HuH-7.5 (cell line): ENCODE measurements at places on chromosomes 13 and 19.
A peak's percentile ranks its signal among the peaks of the same experiment; 100 is the strongest.

DNA sequence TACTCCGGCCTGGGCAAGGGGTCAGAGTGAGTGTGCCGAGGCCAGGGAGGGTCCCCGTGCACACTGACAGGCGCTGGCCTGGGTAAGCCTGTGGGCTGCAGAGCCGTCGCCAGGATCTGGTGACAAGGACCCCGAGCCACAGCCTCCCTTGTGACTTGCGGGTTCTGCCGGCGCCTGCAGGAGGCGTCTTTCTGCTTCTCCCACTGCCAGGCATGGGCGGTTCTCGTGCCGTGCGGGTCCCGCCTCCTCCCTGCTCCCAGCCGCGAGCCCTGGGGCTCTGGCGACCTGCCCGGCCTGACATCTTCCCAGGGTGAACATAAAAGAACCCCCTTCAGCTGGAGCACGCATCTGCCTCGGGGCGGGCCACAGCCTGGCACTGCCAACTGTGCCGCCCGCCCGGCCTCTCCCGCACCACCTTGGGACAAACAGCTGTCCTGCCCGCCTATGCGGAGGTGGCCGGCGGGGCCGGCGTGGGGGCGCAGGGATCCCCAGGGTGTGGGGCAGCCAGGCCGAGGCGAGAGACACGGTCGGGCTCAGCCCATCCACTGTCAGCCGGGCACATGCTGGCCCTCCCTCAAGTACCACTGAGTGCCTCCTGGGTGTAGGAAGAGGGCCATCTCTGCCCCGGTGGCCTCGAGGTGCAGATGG is 1.5 kb upstream of the HCN2 start:
- peak; percentile 97 for DNase-seq

GRCh38 chr19:7969555-7969939 is 26.1 kb upstream of the TIMM44 start:
- DNase-seq: no peak

DNA sequence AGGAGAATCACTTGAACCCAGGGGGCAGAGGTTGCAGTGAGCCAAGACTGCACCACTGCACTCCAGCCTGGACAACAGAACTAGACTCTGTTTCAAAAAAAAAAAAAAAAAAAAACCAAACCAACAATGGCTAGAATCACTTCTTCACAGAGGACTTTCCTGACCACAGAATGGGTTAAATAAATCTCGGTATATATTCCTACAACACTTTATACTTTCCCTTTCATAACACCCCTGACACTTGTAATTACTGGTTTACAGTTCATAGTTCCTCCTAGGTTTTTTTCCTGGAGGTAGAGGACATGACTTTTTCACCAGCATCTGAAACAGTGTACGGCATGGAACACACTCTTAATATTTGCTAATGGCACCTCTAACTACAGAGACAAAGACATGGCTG is 31.4 kb downstream of the ZDHHC20 start:
- no peak for DNase-seq

DNA sequence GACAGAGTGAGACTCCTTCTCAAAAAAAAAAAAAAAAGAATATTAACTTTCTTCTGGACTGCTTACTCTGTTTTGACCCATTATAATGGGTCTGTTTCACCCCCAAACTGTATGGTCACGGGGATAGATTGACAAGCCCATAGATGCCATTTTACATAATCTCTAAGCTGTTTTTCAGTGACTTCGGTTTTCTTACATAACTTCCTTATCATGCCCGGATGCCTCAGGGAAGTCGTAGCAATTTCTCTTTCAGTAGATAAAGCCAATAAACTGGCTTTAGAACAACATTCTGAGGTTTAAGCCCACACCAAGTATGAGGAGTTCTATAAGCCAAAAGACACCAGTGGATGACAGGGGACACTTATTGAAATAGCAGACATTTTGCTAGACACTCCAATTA is 5.9 kb upstream of the ZNF254 start:
- DNase-seq: no peak

DNA sequence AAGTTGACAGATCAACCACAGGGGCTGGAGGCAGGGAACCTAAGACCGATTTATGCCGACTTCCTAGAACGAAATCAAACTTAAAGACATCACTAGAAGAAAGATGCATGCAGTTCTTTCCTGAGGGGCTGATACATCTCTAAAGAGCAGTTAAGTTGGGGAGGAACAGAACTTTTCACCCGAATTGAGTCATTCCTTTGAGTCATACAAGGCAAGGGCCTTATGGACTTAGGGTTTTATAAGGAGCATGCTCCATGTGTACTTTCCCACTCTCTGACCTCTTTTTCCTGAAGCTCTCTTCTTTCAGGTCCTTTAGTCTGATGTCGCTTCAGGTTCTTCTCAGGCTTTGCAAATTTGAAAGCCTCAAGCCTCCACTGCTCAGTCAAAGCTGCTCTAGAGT is 7.9 kb upstream of the FBXL3 start:
- DNase-seq: no peak

DNA sequence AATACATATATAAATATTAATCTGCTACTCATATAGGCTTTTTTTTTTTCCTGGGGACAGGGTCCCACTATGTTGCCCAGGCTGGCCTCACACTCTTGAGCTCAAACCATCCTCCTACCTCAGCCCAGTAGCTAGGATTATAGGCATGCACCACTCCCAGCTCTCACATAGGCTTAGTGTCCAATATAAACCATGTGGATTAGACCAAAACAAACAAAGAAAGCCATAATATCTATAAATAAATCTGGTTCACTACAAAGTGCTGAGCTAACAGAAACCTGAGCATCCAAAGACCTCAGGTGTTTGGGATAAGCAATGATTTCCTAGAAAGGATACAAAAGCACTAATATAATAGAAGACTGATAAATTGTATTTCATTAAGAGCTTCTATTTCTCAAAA is 26.0 kb downstream of the TBC1D4 start:
- no peak for DNase-seq

- DNase-seq: no peak
These were observed 15.9 kb upstream of the DNAJC3 start for GRCh38 chr13:95660981-95661581.

DNA sequence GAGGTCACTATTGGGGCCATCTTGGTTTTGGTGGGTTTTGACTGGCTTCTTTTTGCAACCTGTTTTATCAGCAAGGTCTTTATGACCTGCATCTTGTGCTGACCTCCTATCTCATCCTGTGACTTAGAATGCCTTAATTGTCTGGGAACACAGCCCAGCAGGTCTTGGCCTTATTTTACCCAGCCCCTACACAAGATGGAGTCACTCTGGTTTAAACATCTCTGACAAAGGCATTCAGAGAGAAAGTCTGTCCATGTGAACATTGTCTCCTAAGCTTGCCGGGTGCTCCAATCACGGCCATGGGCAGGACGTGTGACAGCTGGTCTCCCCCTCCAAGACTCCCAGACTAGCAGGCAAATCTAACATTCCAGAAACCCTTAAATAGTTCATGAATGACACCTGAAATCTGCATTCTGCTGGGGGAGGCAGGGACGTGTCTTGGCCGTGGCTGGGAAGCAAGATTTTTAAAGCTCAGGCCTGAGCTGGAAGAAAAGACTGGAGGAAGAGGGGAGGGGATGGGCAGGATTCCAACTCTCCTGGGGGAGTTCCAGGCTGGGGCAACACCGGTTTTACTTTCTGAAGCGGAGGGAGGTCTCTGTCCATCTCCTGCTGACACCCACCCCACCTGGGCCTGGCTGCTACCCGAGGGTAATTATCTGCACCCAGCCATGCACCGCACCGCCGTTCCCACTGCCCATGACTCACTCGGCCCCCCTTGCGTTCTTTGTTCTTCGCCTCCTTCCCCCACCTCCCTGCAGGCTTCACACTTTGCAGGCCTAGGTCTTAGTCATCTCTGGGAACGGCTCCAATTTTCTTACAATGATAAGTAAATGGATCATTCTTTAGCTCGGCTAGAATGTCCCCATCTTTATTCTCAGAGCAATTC is 11.6 kb upstream of the OR1M1 start:
- DNase-seq: peak; percentile 18

GRCh38 chr13:99797691-99798090 is 173.9 kb downstream of the ZIC5 start:
- DNase-seq: no peak

GRCh38 chr13:47120282-47120681 is 223.4 kb upstream of the HTR2A start:
- no peak for DNase-seq

- no peak for DNase-seq
These were observed 102.0 kb downstream of the PCDH9 start for GRCh38 chr13:67128136-67128535.

DNA sequence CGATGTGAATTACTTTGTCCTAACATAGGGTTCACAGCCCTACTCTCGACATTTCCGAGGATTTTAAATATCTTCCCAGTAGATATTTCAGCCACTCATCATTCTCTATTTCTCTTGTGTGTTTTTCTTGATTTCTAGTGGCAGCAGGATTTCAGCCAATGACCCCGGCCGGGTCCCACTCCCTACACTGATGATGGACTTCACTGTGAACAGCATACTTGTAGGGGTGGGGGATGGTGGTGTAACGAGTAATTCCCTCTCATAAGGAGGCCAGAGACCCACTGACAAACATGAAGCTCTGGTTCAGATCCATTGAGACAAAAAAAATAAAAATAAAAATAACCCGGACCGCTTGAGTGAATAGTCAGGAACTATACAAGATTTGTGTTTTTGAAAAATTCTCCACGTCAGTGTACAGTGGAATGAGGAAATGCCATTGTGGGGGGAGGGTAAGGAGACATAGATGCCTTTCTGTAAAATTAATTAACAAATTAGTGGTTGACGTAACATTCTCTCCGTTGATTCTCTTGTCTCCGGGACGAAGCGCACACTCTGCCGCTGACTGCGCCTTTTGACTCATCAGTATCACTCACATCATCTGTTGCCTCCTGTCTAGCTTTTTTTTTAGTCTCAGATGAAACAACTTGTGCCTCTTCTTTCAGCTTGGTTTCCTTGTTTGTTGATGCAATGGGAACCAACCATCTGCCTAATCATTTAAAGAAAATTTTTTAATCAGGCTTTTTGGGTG is 48.8 kb upstream of the IRS2 start:
- DNase-seq: no peak
